Gastrocnemius medialis (tissue), 4 donors: ENCODE measurements at places on chromosomes 7 and 10. TPM values are rescaled to one million over a fixed set of nuclear protein-coding genes. Genes with fewer than 3 reads are reported as not detected.

DNA sequence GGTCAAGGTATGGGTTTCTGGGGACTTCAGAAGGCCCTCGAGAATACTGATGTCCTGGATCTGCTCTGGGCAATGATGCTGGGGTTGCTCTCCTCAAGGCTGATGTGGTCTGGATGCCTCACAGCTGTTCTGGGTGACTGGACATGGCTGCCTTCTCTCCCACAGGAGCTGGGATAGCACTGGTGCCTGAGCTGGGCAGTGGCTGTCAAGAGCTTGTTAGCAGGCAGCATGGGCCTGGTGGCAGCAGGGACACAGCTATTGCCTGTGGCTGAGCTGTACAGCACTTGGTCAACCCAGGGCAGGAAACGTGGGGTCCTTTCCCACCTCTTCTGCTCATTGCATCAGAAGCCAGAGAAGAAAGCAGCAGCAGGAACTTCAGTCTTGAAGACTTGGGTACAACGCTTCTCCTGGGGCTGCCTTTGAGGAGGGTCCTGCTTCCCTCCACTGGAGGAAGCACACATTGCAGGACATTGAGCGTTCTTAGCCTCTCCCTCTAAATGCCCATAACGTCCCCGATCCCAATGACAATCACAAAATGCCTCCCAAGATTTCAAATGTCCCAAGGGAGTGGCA lies 13.0 kb downstream of the ADCYAP1R1 start:
- no peak for DNase-seq

DNA sequence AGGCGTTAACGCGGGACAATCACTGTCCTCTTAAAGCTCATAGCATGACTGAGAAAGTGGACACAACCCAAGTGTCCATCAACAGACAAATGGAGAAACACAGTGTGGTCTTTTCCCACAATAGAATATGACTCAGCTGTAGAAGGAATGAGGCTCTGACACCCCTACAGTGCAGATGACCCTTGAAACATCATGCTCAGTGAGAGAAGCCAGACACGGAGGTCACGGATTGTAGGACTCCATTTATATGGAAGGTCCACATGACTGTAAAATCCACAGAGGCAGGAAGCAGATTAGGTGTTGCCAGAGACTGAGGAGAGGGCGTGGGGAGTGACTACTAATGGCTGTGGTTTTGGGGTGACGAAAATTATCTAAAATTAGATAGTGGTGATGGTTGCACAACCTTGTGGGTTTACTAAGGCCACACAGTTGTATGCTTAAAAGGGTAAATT lies 6.1 kb upstream of the NCAPG2 start:
- no peak for DNase-seq

GRCh38 chr10:102404361-102405107 lies 9.0 kb downstream of the NFKB2 start:
- no peak for DNase-seq

DNA sequence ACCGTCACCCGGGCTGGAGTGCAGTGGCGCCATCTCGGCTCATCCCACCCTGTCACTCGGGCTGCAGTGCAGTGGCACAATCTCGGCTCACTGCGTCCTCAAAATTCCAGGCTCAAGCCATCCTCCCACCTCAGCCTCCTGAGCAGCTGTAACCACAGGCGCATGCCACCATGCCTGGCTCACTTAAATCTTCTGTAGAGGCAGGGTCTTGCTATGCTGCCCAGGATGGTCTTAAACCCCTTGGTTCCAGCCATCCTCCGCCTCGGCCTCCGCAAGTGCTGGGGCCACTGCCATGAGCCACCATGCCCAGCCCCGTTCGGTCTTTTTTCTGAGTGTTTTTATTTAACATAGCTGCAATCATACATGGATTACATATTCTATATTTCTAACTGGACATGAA lies 30.6 kb downstream of the ZFAND2A start:
- no peak for DNase-seq

- DNase-seq: no peak
Measured at GRCh38 chr7:128167791-128168666, 73.0 kb upstream of the LEP start.

DNA sequence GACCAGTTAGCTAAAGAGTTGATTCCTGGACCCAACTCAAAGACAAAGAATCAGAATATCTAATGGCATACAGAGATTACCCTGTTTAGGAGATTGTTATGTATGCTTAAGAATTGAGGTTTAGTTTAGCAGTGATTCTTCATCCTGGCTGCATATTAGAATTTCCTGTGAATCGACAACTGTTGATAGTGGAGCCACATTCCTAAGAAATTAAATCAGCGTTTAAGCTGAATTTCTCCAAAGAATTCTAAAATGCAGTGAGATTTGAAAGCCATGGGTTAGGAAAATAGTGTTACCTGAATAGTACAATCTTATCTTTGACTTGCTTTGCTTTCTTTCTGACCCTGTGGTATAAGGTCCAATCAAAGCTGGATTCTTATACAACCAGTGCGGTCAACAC lies 16.4 kb upstream of the FERD3L start:
- no peak for DNase-seq

- peak; percentile 93 for DNase-seq
Measured at GRCh38 chr10:72319416-72320254, 35.1 kb downstream of the DNAJB12 start.

GRCh38 chr10:92014620-92015019 lies 91.0 kb downstream of the BTAF1 start:
- no peak for DNase-seq

- DNase-seq: no peak
Measured at GRCh38 chr7:37015353-37016034, 291.2 kb upstream of the AOAH start.

GRCh38 chr10:43255634-43256431 lies 11.0 kb downstream of the RASGEF1A start:
- DNase-seq: no peak

DNA sequence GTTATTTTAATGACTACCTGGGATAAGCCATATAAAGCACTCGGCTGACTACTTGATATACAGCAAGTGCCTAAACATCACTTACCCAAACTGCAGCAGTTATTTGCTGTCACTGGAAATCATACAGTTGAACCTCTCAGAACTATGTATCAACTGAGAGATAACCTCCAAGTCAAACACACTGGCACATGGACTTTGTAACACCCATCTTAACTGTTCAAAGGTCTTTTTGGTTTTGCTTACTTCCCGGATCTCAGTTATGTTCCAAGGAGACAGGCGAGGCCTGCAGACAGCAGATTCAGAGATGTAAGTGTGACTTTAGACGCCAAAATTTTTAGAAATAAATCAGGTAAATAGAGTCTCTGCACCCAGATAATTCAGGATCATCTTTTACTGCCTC lies 34.6 kb upstream of the DAGLB start:
- no peak for DNase-seq

DNA sequence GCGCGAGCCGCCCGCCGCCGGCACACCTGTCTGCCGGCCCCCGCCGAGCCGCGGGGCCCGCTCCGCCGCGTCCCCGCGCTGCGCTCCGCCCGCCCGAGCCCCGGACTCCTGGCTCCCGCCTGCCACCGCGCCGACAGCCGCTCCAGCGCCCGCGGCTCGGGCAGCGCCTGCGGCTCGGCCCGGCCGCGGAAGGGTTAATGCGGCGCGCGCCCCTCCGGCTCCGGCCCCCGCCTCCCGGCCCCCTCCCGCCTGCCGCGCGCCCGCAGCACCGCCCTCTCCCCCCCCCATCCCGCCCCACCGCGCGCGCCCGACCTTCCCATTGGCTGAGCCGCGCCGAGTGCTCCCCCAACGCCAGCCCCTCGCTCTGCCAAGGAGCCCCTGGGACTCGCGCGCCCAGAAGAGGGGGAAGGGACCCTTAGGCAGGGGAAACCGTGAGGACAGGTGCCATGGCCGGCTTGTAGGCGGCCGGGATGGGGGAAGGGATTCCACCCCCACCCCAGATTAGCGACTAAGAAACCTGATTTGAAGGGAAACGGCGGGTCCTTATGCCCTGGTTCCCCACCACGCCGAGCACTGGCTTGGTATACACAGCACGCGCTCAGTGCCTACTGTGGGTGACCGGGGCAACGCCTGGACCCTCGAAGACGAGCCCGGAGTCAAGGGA lies at the start of gene KCNH2:
Gene KCNH2 (minus strand): TSS at position 196 of the 664 bp plus-strand sequence. CDS start 408 bp downstream, outside the sequence.
- DNase-seq: no peak

- DNase-seq: peak; percentile 34
Measured at GRCh38 chr10:30818010-30818660, 188.6 kb upstream of the LYZL2 start.

DNA sequence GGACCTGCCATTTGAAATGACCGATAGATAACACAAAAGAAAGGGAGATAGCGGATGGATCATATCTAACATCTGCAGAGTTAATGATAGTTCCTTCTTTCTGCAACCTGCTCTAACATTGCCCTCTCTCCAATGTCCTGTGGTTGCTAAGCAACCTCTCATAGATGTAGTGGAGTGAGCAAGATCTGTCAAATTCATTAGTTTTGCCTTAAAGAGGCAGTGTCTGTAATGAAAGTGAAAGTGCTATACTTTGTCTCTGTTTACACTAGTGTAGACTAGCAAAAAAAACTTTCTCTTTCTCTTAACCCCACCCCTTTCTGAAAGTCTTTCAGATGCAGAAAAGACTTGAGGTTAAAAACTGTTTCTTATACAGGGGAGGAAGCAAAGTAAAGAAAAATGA lies 1196.9 kb downstream of the SORCS3 start:
- no peak for DNase-seq

DNA sequence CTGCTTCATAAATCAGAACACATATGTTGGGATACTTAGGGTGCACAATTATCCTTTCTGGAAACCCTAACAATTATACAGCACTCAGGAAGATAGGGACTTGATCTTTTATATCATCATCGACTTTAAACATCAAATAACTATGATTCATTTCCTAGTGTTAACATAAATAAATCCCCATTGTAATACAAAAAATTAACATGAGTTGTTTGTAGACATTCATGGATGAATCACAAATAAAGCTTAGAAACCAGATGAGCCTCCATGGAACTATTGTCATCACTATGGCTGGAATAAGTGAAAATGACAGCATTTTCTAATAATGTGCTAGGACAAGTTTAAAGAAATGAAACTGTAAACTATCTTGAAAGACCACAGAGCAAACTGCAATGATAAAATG lies 821.7 kb downstream of the GATA3 start:
- DNase-seq: no peak

- DNase-seq: peak; percentile 9
Measured at GRCh38 chr7:151432658-151433521, 7.1 kb downstream of the CRYGN start.

- DNase-seq: no peak
Measured at GRCh38 chr10:119654540-119654939, 3.4 kb downstream of the BAG3 start.

GRCh38 chr10:1611936-1612550 lies 125.3 kb downstream of the ADARB2 start:
- no peak for DNase-seq

- DNase-seq: no peak
Measured at GRCh38 chr10:51162002-51162401, 87.7 kb downstream of the PRKG1 start.

- no peak for DNase-seq
Measured at GRCh38 chr10:113491967-113492565, 60.8 kb upstream of the HABP2 start.

DNA sequence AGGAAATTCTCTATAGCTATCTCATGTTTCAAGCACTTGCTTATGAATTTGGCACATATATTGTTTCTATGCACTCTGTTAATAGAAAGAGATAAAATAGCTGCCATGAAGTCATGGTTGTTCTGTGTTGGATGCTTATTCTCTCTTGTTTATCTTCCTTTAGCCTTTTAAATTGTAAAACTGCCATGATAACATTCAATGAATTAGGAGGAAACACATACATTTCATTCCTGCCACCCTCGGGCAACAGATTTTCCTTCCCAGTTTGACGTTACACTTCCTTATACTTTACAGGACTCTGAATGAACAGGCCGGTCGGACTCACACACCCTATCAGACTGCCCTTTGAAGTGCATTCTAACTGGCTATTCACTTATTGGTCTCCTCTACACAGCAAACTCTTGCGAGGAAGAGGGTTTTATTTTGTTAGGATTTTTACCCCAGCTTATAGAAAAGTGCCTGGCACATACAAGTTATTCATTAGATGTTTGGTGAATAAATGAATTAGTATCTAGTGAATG lies 65.7 kb upstream of the FERD3L start:
- DNase-seq: no peak

DNA sequence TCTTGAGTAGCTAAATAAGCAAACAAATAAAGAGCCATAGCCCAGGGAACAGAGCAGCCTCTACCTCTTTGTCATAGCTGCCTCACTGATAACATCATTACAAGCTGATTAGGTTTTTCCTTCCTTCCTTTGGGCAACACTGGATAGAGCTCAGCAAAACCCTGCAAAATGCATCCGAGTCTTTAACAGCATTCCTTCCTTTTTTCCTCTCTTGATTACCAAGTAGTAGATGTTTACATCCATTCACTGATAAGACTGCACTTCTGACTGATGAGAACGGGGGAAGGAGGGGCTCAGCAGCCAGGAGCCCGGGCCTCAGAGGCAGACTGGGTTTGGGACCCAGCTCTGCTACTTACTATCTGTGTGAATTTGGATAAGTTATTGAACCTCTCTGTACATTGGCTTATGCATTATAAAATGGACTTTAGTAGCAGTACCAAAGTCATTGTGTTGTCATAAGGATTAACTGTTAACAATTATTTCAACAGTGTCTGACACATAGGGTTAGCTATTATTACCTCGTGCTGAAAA lies 214.2 kb downstream of the ANK3 start:
- no peak for DNase-seq

- no peak for DNase-seq
Measured at GRCh38 chr7:155590215-155591018, 44.1 kb upstream of the CNPY1 start.

DNA sequence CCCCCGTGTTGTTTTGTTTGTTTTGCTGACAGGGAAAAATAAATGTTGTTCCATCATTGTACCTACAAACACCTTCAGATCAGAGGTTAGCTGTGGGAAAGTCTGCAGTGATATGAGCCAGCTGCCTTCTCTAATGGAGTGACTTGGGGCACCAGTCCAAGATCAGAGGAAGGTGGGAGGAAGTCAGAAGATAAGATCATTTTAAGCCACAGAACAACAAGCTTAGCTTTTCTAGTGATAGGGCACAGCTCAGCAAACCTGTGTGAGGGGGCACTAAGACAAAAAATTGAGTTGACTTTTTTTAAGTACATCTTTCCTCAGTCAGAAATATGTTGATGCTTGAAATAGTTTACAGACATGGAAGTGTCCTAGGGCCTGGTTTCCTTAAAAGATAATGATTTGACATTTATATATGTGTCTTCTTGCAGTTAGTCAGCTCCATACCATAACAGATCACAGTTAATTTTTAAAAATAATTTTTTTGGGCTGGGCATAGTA lies 240.3 kb upstream of the KAT6B start:
- no peak for DNase-seq

The MYPN gene
- total RNA-seq: 342 TPM

The C10orf53 gene
- total RNA-seq: not detected

The RHOBTB1 gene
- total RNA-seq: 28.1 TPM

The IRF5 gene
- 3.8 TPM for total RNA-seq

The PHYH gene
- 107 TPM for total RNA-seq

The HTR5A gene
- total RNA-seq: not detected

The CCT6A gene
- total RNA-seq: 108 TPM

The NPTX2 gene
- 22.7 TPM for total RNA-seq

The IGFBP1 gene
- not detected for total RNA-seq

The CDHR1 gene
- not detected for total RNA-seq

The MYH16 gene
- not detected for total RNA-seq
